ENCODE measurements at places on chromosomes 4 and X.

- no peak for DNase-seq
Observed at GRCh38 chrX:150229481-150229880, 133.6 kb upstream of the MAMLD1 start.

GRCh38 chrX:86103061-86103460 lies 45.2 kb upstream of the DACH2 start:
- DNase-seq, result no peak

DNA sequence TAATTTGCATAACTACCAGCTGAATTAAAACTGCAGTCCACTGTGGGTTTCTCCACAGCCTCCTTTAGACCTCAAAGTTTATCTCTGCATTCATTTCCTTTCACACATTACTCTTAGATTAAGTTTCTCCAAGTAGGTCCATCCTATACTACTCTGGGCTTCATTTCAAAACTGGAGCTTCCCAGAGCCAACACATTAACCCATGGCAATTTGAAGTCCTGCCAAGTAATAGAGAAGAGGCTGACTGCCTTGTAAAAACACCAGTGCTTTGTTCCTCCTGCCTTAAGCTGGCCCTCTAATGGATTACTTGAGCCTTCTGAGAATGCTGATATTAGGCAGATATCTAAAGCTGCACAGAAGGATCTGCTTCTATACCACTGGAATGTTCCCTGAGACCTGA lies 997.2 kb upstream of the SLIT2 start:
- DNase-seq, result no peak

DNA sequence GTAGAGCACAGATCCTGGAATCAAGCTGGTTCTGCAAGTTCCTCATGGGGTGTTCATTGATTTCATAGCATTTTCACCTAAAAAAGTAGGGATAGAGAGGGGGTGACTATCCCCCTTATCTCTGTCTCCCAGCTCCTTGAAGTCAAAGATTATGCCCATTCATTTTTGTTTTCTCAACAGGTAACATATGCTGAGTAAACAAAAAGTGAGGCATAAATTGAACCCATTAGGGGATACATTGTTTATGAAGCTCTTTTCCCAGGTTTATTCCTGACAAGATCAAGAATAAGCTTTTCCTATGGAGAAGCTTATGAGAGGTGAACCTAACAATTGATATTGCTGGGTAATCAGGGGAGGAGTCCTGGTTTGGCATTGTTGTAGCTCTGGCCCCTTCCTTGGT lies 9.2 kb upstream of the ANAPC4 start:
- no peak for DNase-seq

DNA sequence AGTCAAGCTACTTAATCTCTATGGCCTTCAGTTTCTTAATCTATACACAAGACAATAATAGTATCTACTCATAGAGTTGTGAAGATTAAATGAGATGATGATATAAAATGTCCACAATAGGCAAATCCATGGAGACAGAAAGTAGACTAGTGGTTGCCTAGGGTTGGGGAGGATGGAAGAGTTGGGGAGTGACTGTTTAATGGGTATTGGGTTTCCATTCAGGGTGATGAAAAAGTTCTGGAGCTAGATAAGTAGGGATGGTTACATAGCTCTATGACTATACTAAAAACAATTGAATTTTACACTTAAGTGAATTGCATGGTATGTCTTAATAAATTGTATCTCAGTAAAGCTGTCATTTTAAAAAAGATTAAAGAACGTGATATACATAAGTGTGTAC lies 35.7 kb downstream of the BCORL1 start:
- DNase-seq, result no peak

- no peak for DNase-seq
Observed at GRCh38 chr4:136055360-136055759, 1476.9 kb downstream of the PCDH18 start.

DNA sequence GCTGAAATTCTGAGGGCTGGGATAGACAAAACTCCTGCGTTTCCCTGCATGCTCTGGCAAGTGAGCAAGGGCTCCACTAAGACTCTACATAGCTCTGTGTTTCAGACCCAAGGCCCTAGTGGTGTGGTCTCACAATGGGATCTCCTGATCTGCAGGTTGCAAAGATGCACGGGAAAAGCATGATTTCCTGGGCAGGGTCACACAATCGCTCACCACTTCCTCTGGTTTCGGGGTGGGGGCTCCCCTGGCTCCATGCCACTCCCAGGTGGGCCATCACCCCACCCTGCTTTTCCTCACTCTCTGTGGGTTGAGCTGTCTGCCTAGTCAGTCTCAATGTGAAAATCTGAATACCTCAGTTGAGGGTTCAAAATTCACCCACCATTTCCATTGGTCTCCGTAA lies 111.5 kb downstream of the KLF8 start:
- DNase-seq, result no peak

- no peak for DNase-seq
Observed at GRCh38 chrX:37785569-37785968, 5.7 kb downstream of the CYBB start.

Measured in T-helper 17 cell (primary cell).